HuH-7 (cell line): ENCODE measurements at places on chromosomes 2 and 18.

DNA sequence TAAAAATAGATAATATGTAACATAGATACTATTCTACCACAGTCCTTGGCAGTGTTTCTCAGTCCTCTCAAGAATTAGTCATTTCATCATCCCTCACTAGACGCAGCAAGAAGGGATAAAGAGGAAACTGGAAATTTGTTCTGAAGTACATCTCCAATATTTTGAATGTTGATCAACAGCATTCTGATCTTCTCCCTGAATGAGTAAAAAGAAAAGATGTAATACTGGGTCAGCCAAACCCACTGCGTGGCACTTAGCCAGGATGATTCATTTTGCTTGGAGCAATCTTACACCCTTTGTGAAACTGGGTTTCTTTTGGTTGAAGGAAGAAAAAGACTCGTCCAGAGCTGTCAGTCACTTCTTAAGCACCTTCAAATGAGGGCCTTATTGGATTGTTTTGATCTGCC lies 54.1 kb downstream of the TAF1B start:
- DNase-seq, result no peak

- no peak for DNase-seq
Measured at GRCh38 chr2:122098306-122098705, 342.9 kb downstream of the TSN start.

- DNase-seq, result no peak
Measured at GRCh38 chr2:64212346-64212745, 68.1 kb upstream of the PELI1 start.

GRCh38 chr2:148552675-148553331 lies 91.7 kb upstream of the EPC2 start:
- no peak for DNase-seq

GRCh38 chr18:1526991-1527390 lies 622.3 kb downstream of the ADCYAP1 start:
- DNase-seq, result no peak

DNA sequence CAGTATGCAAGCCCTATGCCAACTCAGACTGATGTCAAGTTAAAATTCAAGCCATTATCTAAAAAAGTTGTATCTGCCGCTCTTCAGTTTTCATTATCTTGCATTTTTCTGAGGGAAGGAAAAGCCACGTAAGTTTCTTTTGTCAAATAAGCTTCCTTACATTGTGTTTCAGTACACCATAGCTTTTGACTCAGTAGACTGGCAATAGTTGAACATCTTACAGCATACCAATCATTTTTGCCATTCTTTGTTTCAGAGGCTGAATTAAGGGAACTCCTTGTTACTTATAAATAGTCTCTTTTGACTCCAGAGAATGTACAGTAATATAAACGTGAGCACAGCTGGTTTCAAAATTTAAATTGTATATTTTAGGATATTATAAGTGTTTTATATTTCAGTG lies 120.6 kb downstream of the EHBP1 start:
- DNase-seq, result no peak

- DNase-seq, result no peak
Measured at GRCh38 chr18:36406805-36407204, 109.3 kb downstream of the FHOD3 start.

GRCh38 chr18:23209031-23209430 lies 73.7 kb downstream of the CABLES1 start:
- DNase-seq, result no peak

- DNase-seq, result no peak
Measured at GRCh38 chr18:62164855-62165487, 21.9 kb downstream of the PIGN start.

DNA sequence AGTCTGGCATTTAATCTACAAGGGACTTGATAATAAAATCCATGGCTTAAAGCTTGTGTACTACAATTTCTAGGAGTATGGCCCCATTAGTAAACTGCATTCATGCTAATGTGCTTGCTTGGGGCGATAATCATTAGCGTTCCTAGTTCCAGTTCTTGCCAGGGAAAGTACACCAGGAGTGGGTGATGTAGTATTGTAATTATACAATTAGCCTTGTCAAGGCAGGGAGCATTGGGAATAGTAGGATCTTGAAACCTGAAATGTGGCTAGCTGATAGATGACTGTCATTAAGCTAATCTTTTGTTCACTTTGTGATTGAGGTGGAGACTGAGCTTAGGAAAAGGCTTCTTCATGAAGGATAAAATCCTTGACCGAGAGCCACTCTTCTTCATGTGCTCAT lies 989.2 kb downstream of the CPS1 start:
- DNase-seq, result no peak

- no peak for DNase-seq
Measured at GRCh38 chr2:26911911-26912861, 58.3 kb upstream of the MAPRE3 start.

DNA sequence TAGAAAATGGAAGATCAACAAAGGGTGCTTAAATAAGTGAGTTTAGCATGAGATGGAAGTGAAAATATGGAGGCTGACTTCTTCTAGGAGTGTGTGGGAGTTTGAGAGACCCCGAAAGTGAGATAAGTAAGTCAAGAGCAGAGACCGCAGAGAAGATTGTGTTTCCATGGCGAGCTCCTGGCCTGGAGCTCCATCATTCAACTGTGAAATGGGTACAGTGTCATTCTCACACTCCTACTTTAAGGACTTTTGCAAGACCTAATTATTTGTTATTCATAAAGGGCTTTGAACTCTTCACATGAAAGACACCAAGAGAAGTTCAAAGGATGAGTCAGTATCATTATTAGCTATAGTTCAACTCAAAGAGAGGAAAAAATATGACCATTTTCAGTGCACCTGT lies 134.2 kb upstream of the PIK3C3 start:
- DNase-seq, result no peak

GRCh38 chr2:114128263-114128662 lies 238.4 kb downstream of the ACTR3 start:
- DNase-seq, result no peak

GRCh38 chr2:1664698-1665097 lies 79.6 kb downstream of the PXDN start:
- DNase-seq, result no peak
